ENCODE measurements at places on chromosomes 3 and 15.

GRCh38 chr15:59501597-59501996 is 63.6 kb downstream of the FAM81A start:
- DNase-seq = no peak

DNA sequence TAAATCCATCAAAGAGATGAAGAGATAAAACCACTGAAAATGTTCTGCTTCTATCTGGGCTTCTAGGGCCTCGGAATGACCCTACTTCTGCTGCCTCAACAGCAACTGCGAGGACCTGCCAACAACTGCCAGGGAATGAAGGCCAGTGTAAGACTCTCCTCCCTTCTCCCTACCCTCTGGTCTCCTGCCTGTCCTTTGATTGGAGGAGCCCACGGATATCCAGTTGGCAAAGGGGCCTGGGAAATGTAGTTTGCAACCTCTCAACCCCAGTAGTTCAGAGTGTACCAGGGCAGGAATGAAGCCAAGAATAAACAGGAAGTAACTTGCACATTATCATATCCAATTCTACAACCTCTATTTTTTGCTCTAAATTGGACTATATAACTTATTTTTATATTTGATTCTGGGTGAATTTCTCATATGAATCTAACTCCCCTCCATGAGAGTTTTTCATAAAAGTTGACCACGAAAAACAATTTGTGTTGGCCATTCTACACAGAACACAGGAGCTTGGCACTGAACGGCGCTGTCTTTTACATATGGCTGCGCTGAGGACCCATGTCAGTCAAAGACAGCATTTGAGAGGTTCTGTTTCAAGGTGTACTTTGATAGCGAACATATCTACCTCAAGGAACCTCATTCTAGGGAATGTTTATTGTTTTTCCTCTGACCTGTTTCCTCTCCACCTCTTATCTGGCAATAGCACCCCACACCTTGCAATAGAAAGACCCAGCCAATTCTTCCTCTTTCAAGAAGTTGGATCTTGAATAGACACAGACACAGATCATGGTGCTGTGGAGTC is 91.1 kb upstream of the RNF7 start:
- peak; percentile 16 for DNase-seq

GRCh38 chr3:8974458-8974857 is 11.2 kb upstream of the RAD18 start:
- DNase-seq = no peak

GRCh38 chr3:94416768-94417167 is 353.9 kb downstream of the NSUN3 start:
- DNase-seq = no peak

DNA sequence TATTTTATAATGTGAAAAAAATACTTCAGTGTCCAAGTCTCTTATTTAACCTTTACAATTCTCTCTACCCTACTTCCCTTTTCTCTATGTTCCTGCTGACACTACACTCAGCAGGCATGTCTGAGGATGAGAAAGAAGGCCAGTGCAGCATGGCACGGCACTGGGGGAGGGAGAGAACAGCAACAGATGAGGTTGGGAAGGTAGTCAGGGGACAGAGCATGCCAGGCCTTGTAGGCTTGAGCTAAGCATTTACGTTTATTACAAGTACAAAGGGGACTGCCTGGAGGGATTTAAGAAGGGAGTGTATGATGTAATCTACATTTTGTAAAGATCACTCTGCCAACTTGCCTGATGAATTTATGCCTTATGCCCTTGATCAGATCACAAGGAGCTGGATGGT is 117.3 kb upstream of the WNT5A start:
- no peak for DNase-seq

GRCh38 chr3:127853681-127854080 is 31.4 kb upstream of the MGLL start:
- no peak for DNase-seq

DNA sequence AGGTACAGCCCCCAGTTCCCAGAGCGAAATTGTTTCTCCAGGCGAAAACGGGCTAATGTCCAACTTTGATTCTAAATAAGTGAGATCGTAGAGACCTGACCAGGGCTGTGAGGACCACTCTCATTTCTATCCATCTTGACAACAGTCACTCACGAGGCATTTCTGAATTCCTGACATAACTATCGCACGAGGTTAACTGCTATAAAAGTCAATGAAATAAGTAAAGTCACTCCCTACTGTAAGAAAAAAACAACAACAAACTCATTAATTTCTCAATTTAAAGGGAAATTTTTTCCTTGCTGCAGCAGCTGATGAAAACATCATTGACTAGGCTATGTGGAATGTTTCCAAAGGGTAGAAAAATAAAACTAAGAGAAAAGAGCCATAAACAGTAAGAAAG is 69.1 kb downstream of the GREM1 start:
- no peak for DNase-seq

GRCh38 chr3:81621277-81621676 is 140.2 kb downstream of the GBE1 start:
- no peak for DNase-seq

- no peak for DNase-seq
Observed at GRCh38 chr3:128076483-128077201, 24.4 kb downstream of the SEC61A1 start.

DNA sequence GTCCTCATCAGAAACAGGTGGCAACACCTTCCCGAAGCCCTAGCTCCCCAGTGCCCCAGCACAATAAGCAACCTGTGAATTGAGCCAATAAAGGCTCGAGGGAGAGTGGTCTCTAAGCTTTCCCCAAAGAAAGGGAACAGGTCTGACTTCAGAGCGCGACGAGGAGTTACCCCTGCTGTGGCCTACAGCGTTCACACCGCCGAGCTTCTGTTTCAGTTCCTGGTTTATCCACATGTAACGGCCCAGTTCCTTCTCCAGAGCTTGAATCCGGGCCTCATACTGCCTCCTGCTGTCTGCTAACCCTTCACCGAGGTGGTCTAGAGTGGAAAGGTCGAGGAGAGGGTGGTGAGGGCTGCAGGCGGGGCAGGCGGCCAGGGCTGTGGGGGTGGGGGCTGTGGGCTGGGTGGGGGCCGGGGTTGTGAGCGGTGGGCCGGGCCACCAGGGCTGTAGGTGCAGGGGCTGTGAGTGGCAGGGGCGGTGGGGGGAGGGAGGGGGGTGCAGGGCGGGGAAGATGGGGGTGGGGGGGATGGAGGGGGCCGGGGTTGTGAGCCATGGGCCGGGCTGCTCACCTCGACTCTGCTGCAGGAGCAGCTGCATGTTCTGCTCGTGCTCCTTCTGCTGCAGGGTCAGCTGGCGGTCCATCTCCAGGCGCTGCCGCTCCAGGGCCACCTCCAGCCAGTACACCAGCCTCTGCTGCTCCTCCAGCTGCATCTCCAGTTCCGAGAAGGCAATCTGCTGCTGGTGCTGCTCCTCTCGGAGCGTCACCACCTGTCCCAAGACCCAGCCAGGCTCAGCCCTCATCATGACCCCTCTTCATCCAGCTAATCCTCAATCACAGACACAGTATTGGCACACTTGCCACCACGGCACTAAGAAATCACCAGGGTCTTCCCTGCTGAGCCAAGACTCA is 26.2 kb downstream of the KIF7 start:
- no peak for DNase-seq

GRCh38 chr3:24508423-24508839 is 13.8 kb upstream of the THRB start:
- DNase-seq = no peak

GRCh38 chr15:70362350-70362749 is 264.6 kb upstream of the TLE3 start:
- DNase-seq = no peak

- no peak for DNase-seq
Observed at GRCh38 chr3:140163159-140163763, 228.3 kb downstream of the CLSTN2 start.

- DNase-seq = no peak
Observed at GRCh38 chr3:38453913-38454177, 155 bp downstream of the ACVR2B start.

- no peak for DNase-seq
Observed at GRCh38 chr15:93121973-93122910, 33.2 kb upstream of the RGMA start.

GRCh38 chr15:42143356-42143755 is 13.1 kb downstream of the PLA2G4F start:
- no peak for DNase-seq

- no peak for DNase-seq
Observed at GRCh38 chr15:51580385-51580784, 42.2 kb downstream of the DMXL2 start.

- DNase-seq = peak; percentile 36
Observed at GRCh38 chr3:45426161-45426560, 37.8 kb downstream of the LARS2 start.

- no peak for DNase-seq
Observed at GRCh38 chr3:61805510-61806080, 244.2 kb downstream of the PTPRG start.

Measured in NCI-H1105 (cell line).